ENCODE measurements at places on chromosomes 7 and 10. TPM values are rescaled to one million over a fixed set of nuclear protein-coding genes. Genes with fewer than 3 reads are reported as not detected.

- DNase-seq, result no peak
Measured at GRCh38 chr7:114293289-114294012, 121.2 kb upstream of the FOXP2 start.

- no peak for DNase-seq
Measured at GRCh38 chr7:102473271-102473991, 5.3 kb downstream of the POLR2J start.

GRCh38 chr10:83919187-83919586, 220.1 kb upstream of the GHITM start:
- DNase-seq, result no peak

DNA sequence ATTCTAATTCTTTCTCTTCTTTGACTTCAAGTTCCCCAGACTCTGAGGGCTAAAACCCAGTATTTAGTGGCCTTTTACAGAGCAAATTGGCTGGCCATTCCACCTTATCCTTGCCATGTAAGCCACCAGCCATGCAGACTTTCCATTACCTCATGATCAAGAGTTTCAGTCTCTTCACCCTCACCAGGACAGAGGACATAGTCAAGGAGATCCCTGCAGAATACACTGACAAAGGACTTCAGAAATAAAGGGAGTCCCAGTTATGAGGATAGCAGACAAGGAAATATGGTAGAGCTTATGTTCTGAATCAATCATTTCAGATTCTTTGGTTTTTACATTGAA, 1080.4 kb upstream of the C7orf33 start:
- no peak for DNase-seq

The AGMO gene
- total RNA-seq, result not detected

The GIMAP6 gene
- total RNA-seq, result 0.12 TPM

GRCh38 chr7:113122744-113123143, 4.4 kb upstream of the SMIM30 start:
- no peak for DNase-seq

The MMP21 gene
- not detected for total RNA-seq

- no peak for DNase-seq
Measured at GRCh38 chr10:29169021-29169420, 119.8 kb upstream of the LYZL1 start.

GRCh38 chr10:1572519-1573333, 164.6 kb downstream of the ADARB2 start:
- no peak for DNase-seq

DNA sequence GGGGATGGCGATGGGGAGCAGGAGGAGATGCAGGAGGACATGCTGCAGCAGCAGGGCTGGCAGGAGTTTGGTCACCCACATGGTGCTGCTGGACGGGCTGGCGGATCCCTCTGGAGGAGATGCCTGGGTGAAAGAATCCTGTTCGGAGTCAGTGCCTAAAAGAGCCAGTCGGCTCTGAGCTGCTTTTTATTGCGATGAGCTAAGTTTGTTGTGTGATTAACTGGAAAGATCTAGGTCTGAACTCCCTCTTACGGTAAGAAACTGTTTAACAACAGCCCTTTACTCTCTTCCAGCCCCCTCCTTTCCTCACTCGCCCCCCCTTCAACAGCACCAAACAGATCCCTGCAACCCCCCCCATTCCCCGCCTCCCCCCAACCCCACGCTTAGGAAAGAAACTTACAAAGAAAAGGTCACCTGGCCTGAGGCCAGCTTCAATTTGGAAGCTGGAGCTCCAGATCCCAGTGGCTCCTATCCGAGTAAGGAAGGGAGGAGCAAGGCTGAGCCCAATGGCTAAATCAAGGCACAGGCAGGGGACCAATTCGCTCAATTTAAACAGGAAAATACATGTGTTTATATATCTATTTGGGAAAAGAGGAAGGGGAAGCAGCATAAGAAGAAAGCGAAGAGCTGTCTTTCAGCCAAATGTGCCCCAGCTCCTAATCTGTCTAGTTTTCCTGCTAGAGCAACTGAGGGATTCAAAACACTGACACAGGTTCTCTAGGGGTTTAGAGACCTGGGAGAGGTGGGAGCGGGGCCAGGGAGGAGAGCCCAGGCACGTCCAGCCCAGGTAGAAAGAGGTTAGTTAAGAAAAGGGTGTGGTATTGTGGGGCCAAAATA, at the start of gene HGF:
Gene HGF (minus strand): TSS at position 157 of the 837 bp plus-strand sequence. CDS start 76 bp downstream, at position 81.
- no peak for DNase-seq
